ENCODE measurements at places on chromosomes 7 and 10.
A peak's percentile ranks its signal among the peaks of the same experiment; 100 is the strongest.

DNA sequence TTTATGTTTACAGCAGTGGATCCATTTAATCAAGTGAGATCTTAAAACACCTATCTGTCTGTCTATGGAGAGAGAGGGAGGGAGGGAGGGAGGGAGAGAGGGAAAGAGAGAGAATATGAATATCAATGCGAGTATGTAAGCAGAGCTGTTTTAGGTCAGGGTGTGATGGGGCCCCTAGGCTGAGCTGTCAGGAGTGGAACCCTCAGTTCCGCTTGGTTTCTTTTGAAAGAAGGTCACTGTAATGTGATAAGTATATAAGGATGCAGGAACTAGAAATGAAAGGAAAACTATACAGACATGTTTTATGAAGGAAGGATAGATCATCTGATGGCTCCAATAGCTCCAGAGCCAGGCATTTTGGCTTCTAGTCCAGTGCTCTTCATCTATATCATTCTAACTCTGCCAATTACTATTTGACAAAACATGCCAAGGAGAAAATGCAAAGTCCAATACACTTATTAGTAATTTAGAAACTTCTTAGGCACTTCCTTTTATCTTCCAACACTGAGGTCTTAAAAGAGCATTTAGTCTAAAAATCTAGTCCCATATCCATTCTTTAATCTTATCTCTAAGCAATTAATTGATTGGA, 70.3 kb downstream of the NRCAM start:
- H3K36me3 ChIP-seq: no peaks in the 10 kb centered on the region
- H3K4me3 ChIP-seq: no peak overlapping the region
- H3K4me1 ChIP-seq: no peaks in the 10 kb centered on the region
- peaks cover 8% of the 10 kb centered on the region for H3K27me3 ChIP-seq
- no peak for DNase-seq
- H3K27ac ChIP-seq: no peak overlapping the region

DNA sequence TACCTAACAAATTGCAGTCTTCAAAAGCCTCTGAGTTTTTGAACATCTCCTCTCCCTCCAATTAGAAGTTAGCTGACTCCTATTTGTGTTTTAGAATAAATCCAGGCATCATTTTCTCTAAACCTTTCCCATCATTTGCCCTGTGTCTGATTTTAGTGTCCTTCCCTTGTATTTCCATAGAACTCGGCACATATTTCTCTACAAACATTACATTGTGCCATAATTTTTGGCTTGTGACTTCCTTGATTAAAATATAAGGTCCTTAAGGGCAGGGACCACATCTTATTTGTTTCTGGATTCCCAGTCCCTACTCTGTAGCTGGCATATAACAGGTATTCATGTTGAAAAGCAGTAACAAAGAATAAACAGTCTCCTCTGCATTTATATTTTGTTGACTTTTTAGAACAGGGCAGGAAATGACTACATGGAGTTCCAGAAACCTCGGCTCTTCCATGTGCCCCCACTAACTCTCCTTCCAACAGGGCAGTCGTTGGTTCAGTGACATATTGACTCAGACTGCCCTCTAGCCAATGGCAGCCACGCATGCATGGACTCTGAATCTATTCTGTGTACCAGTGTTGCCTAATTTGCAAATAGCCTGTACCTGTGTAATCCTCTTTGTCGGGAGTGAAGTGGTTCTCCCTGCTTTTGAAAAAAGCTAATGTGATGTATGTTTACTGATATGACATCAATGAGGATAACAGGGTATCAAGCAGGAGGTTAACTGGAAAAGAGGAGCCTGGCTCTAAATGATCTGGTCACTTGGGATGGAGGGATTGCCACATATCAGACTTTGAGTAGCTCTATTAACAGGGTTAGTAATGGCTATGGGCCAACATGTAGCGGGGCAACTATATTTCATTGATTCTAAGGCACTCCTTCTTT, 19.8 kb upstream of the CPN1 start:
- H3K4me3 ChIP-seq: no peak overlapping the region
- H3K4me1 ChIP-seq: peaks cover 19% of the 10 kb centered on the region
- H3K36me3 ChIP-seq: peaks cover 10% of the 10 kb centered on the region
- H3K27me3 ChIP-seq: peaks cover 17% of the 10 kb centered on the region

DNA sequence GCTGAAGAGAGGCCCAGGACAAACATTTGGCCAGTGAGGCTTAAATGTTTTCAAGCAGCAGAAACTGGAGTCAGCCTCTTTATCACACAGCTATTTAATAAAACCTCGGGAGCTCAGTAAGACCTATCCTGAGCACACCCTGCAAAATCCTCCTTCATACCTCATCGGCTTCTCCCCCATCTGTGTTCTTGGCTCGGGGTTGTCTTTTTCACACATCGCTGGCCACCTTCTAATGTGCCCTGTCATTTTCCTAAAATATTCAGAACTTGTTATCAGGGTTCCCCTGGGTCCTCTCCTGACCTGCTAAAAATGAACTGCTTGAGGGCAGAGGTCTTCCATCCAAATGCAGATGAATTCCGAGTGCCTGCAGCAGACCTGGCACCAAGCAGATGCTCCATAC, 310.3 kb upstream of the AKR1E2 start:
- DNase-seq: no peak
- peaks cover 9% of the 10 kb centered on the region for H3K36me3 ChIP-seq
- no peak overlapping the region for H3K4me3 ChIP-seq
- peaks cover 2% of the 10 kb centered on the region for H3K27me3 ChIP-seq
- peaks cover 66% of the 10 kb centered on the region for H3K4me1 ChIP-seq

GRCh38 chr7:139703487-139704307, 74.1 kb downstream of the HIPK2 start:
- H3K27ac ChIP-seq: no peak overlapping the region
- peaks cover 7% of the 10 kb centered on the region for H3K27me3 ChIP-seq
- DNase-seq: no peak
- peaks cover 29% of the 10 kb centered on the region for H3K36me3 ChIP-seq

GRCh38 chr10:105148456-105148855, 507.4 kb downstream of the SORCS3 start:
- no peak overlapping the region for H3K27ac ChIP-seq
- no peaks in the 10 kb centered on the region for H3K4me1 ChIP-seq
- no peaks in the 10 kb centered on the region for H3K27me3 ChIP-seq
- H3K4me3 ChIP-seq: no peak overlapping the region
- H3K36me3 ChIP-seq: no peaks in the 10 kb centered on the region
- DNase-seq: no peak

DNA sequence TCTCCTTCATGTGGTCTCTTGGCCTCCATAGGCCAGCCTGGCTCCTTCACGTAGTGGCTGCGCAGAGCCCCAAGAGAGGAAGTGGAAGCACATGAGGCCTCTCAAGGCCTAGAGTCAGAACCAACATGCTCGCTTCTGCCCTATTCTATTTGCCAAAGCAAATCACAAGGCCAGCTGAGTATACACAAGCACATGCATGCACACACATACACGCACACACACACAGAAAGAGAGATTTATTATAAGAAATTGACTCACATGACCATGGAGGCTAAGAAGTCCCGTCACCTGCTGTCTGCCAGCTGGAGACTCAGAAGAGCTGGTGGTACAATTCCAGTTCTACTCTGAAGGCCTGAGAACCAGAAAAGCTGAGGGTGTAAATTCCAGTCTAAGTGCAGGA, 64.3 kb upstream of the NRP1 start:
- no peak overlapping the region for H3K27ac ChIP-seq
- H3K36me3 ChIP-seq: peaks cover 17% of the 10 kb centered on the region
- no peak for DNase-seq
- peaks cover 3% of the 10 kb centered on the region for H3K27me3 ChIP-seq

- H3K27me3 ChIP-seq: peaks cover 3% of the 10 kb centered on the region
- no peak overlapping the region for H3K4me3 ChIP-seq
- H3K36me3 ChIP-seq: no peaks in the 10 kb centered on the region
- no peak for DNase-seq
- no peak overlapping the region for H3K27ac ChIP-seq
- H3K4me1 ChIP-seq: no peaks in the 10 kb centered on the region
These were observed 341.6 kb downstream of the ABCA13 start for GRCh38 chr7:48512892-48513291.

- 0 out of 2 replicates have a peak, but pooled peaks cover 6% of the 10 kb centered on the region for H3K36me3 ChIP-seq
- H3K27me3 ChIP-seq: no peaks in the 10 kb centered on the region
- no peak overlapping the region for H3K4me3 ChIP-seq
These were observed 72.9 kb downstream of the ADARB2 start for GRCh38 chr10:1664333-1664964.

- DNase-seq: no peak
- H3K4me1 ChIP-seq: no peaks in the 10 kb centered on the region
- no peak overlapping the region for H3K4me3 ChIP-seq
- no peak overlapping the region for H3K27ac ChIP-seq
- H3K27me3 ChIP-seq: no peaks in the 10 kb centered on the region
These were observed 313.6 kb downstream of the ADARB2 start for GRCh38 chr10:1423676-1424253.

DNA sequence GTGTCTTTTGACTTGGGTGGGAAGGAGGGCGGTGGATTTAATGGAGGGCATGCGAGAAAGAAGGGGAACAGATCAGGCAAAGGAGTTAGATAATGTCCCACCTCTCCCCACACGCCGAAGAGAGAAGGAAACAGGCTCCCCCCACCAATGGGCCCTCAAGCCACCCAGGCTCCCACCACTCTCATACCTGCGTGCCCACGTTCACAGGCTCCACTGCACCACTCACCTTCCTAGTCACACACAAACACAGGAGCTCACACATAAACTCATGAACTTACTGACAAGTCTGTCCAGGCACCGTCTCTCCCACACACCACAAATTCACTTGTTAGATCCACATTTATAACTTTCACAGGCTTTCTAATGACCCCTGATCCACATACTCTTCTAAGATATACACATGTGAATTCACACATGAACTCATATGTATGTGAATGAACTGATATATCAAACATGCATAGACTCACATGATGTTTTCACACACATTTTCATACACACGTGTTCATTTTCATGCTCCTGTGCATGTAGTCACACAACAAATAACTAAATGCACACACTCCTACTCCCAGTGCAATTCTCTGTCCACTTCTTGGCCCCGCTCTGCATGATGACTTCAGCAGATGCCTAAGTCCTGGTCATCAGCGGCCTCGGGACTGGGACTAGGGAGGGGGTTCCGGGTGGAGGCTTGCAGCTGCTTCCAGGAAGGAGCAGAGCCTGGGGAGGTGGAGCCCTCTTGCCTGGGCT, 1.5 kb downstream of the LZTS2 start:
- DNase-seq: peak; percentile 91
- peak overlapping the region; percentile 89 for H3K4me3 ChIP-seq
- H3K36me3 ChIP-seq: peaks cover 6% of the 10 kb centered on the region
- H3K4me1 ChIP-seq: peaks cover 26% of the 10 kb centered on the region
- no peaks in the 10 kb centered on the region for H3K27me3 ChIP-seq
- peak overlapping the region; percentile 95 for H3K27ac ChIP-seq

DNA sequence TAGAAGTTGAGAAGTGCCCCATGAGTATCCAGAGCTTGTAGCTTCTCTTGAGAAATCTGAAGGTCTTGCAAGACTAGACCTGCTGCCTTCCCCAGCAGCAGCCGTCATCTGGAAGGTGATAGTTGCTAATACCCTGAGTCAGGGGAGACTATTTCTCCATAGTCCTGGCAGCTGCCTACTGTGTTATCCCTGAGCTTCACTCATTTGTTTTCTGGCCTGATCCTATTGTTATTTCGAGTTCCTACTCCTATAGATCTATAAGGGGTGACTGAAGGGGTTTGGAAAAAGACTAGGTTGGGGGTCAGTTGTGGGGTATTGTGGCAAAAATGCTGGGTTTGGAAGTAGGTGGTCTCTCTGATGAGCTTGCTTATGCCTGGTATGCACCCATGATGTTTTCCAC, 297.8 kb downstream of the CNTNAP2 start:
- H3K4me3 ChIP-seq: no peak overlapping the region
- H3K36me3 ChIP-seq: no peaks in the 10 kb centered on the region
- no peaks in the 10 kb centered on the region for H3K4me1 ChIP-seq
- no peaks in the 10 kb centered on the region for H3K27me3 ChIP-seq
- no peak overlapping the region for H3K27ac ChIP-seq

- no peak for DNase-seq
- H3K27me3 ChIP-seq: peaks cover 9% of the 10 kb centered on the region
- H3K36me3 ChIP-seq: no peaks in the 10 kb centered on the region
- no peak overlapping the region for H3K27ac ChIP-seq
- H3K4me1 ChIP-seq: no peaks in the 10 kb centered on the region
These were observed 811 bp downstream of the GPC2 start for GRCh38 chr7:100176096-100177044.

DNA sequence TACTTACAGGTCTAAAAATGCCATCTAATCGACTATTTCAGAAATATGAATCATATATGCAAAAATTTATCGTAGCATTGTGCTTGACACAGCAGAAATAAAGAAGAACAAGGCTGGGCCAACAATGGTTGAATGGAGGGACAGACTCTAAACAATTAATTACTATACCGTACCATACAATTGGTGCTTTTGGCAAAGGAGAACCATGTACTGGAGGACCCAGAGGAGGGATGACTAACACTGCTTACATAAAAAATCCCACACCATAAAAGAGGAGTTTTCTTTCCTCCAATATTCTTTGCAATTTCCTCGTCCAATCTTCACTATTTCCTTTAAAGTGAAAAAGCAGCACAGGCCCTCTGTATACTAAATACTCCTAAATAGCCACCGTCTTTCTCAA, 94.1 kb downstream of the SGMS1 start:
- H3K4me1 ChIP-seq: no peaks in the 10 kb centered on the region
- no peaks in the 10 kb centered on the region for H3K27me3 ChIP-seq
- H3K27ac ChIP-seq: no peak overlapping the region
- DNase-seq: no peak
- H3K36me3 ChIP-seq: peaks cover 5% of the 10 kb centered on the region
- H3K4me3 ChIP-seq: no peak overlapping the region
